ENCODE measurements at places on chromosomes 2 and 18.

DNA sequence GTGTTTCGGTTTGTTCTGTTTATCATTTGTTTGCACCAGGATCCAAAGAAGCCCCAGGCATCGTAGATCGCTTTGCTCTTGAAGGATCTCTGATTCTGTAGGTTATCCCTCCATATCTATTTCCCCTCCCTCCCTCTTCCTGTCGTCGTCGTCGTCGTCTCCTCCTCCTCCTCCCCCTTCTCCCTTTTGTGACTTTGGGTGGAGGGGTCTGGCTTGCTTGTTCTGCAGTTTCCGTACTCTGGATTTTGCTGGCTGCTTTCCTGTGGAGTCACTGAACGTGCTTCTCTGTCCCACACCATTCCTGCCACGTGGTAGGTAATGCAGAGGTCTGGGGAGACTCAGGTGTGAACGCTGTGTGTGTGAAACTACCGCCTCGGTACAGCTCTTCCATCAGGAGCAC is 225.0 kb downstream of the LDLRAD4 start:
- no peak for DNase-seq

- DNase-seq = no peak
Observed at GRCh38 chr2:66523990-66524389, 89.1 kb downstream of the MEIS1 start.

DNA sequence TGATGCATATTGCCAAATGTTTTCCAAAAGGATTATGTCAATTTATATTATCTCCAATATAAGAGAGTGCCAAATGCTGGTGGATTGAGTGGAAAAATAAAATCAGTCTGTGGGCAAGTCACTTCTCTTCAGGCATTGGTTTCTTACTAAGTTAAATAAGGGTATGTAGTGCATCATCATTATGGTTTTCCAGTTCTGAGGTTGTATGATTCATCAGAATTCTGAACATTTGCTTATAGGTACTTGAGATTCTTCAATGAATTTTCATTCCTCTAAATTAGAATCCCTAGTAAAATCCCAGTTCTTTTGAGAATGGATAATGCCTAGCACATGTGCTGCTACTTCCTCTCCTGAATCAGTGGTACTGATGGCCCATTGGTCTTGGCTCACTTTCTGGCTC is 188.9 kb upstream of the OSR1 start:
- DNase-seq = no peak

DNA sequence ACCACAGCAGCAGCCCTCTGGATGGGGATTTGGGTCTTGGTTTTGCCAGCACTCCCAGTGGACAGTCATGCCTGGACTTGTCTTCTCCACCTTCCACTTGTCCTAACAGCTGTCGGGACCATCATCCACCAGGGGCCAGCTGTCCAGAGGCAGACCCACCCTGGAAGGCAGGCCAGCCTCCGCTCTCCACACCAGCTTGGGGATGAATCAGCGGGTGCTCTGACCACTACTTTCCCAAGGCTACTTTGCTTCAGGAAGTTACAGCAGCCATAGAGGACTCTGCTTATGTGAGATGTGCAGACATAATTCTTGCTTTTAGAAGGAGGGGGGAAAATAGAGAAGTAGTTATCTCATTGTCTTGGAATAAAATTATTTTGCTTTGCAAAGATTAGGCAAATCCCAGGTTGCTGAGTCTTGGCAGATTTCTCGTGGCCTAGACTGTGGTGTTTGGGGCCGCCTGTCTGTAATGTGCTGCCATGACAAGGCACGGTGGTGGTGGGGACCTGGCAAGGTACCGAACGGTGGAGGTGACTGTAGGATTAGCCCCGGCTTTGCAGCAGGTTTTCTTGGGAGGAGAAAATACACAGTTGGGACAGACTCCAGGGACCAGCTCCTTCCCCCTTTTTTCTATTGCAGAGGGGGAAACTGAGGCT is 148.7 kb downstream of the AGAP1 start:
- no peak for DNase-seq

- DNase-seq = no peak
Observed at GRCh38 chr2:240463274-240463865, 27.9 kb downstream of the GPC1 start.

DNA sequence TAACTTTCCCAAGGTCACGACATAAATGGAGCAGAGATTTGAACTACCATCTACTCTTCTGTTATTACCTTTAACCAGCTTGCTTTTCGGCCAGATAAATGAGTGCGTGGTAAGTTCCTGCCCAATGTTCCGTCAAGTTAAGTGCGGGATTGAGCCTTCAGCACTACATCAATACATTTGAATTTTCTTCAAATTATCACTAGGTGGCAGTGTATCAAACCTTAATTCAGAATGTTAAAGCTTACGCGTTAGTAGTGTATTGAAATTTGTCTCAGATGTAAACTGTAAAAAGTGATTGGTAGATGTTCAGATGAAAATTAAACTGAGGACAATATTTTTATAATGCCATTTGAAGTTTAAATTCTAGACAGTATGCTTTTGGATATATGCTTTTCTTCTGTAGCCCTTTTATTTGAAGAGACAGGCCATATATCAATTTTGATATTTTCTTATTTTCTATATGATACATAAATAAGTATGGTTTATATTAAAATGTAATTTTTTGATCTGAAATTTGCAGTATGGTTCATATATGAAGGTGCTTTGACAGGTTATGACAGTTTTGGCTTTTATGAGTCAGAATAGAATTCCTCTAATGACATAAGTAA is 681.3 kb downstream of the ADCYAP1 start:
- no peak for DNase-seq

GRCh38 chr2:227713291-227713690 is 4.5 kb downstream of the SLC19A3 start:
- DNase-seq = no peak

DNA sequence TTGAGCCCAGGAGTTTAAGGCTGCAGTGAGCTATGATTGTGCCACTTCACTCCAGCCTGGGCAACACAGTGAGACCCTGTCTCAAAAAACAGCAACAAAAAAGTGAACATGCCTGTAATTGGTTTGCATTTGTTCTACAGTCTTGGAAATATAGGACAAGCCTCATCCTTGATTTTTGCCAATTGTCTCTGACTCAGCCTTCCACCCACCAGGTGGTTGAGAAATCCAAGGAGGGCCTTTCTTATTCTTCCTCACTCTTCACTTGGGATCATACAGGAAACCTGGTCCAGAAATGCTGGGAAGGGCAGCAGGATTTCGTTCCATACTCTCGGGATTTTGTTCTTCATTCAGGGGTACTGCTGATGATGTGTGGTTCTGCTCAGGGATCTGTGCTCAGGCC is 94.6 kb downstream of the CDC42EP3 start:
- no peak for DNase-seq

GRCh38 chr18:8140841-8141501 is 468.3 kb upstream of the RAB12 start:
- DNase-seq = no peak

- DNase-seq = no peak
Observed at GRCh38 chr2:233234996-233235395, 16.5 kb upstream of the ATG16L1 start.
